ENCODE measurements at places on chromosomes 7 and 10.

DNA sequence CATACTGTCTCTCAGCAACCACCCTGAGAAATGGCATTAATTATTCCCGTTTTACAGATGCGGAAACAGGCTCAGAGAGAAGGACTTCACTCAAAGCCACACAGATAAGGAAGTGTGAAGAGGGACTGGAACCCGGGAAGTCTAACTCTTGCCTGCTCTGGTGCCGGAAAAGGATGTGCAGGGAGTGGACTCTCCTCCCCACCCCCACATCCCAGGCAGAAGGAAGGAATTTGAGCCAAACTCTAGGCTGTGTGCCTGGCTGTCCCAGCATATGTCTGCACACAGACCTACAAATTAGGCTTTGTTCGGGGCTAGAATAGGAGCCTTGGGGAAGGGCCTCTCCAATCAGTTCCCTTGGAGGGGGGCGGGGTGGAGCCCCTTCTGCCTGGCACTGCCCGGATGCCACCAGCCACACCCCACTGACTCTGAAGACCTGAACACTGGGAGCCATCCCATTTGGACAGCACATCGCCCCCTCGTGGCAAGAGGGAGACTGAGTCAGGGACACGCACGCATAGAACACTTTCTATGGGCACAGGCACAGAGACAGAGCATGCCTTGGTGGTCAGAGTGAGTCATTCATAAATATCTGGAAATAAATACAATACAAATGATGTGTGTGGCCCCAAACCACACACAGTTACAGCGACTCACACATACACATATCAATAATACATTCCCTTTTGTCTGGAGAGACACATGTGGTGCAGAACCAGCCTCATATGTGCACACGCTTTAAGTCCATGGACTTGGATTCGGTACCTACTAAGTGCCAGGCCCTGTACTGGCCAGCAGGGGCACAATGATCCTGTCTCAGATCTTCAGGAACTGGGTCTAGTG lies 13.1 kb downstream of the LZTS2 start:
- peak; percentile 83 for DNase-seq

- no peak for DNase-seq
These were observed 136.7 kb downstream of the VIPR2 start for GRCh38 chr7:159007996-159008389.

- no peak for DNase-seq
These were observed 19.9 kb upstream of the ZEB1 start for GRCh38 chr10:31299119-31299518.

- DNase-seq, result peak; percentile 86
These were observed 31.6 kb upstream of the LEP start for GRCh38 chr7:128209229-128210035.

DNA sequence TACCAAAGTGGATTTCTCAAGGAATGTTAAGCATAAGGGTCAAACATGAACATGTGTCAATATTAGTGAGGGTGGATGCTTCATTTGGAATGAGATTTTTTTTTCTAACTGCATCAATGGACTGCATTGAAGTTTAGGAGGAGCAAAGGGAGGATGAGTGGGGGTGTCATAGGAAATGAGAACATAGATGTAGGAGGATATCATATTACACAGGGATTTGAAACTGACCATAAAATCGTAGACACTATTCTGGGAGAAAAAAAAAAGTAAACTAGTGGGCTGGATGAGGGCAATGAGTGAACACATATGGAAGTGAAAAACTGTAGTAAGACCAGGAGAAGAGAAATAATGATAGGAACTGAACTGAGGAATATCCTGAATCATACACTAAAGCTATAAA lies 109.4 kb downstream of the SEMA3A start:
- no peak for DNase-seq

DNA sequence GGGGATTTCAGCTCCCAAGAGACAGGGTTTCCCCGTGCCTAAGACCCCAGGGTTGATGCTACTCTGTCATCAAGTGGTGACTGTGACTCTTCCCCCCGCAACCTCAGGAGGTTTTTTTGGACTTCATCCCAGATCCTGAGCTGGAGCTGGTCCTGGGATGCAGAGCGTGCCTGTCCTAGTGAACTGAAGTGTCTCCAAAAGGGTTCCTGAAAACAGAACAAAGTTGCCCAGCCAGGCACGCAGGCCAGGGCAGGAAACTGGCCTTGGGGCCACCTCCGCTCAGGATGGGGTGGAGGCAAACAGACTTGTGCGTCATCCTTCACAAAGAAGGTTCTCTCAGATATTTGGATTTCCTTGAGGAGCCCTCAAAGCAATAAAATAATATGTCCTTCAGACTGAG lies 118.9 kb downstream of the ITIH5 start:
- no peak for DNase-seq

All from germinal center (tissue), 1 donor.